ENCODE measurements at places on chromosomes 13 and 19.

GRCh38 chr13:113329656-113330312 is 32.7 kb downstream of the LAMP1 start:
- DNase-seq, result no peak

GRCh38 chr19:11463391-11463790 is 17.5 kb downstream of the ELAVL3 start:
- peak; percentile 24 for DNase-seq

GRCh38 chr13:105625691-105626090 is 909.8 kb downstream of the EFNB2 start:
- no peak for DNase-seq

DNA sequence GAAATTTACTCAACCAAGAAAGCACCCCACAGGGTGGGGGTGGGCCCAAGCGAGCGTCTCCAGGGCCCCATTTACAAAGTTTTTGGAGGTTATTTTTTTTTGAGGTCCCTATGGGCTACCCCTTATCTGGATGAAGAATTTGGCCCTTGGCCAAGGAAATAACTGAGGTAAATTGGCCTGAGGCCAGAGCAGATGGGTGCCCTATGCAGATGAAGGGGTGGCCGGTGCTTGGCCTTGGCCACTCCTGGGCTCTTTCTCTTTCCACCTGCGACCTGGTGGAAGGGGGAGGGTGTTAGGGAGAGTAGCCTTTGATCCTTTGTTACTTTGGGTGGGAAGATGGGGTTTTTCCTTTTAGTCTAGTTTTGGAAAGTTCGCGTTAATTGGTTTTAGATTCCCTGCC is 15.5 kb downstream of the ZNF701 start:
- DNase-seq, result no peak

- DNase-seq, result no peak
Measured at GRCh38 chr19:42022616-42023015, 28.6 kb upstream of the ATP1A3 start.

DNA sequence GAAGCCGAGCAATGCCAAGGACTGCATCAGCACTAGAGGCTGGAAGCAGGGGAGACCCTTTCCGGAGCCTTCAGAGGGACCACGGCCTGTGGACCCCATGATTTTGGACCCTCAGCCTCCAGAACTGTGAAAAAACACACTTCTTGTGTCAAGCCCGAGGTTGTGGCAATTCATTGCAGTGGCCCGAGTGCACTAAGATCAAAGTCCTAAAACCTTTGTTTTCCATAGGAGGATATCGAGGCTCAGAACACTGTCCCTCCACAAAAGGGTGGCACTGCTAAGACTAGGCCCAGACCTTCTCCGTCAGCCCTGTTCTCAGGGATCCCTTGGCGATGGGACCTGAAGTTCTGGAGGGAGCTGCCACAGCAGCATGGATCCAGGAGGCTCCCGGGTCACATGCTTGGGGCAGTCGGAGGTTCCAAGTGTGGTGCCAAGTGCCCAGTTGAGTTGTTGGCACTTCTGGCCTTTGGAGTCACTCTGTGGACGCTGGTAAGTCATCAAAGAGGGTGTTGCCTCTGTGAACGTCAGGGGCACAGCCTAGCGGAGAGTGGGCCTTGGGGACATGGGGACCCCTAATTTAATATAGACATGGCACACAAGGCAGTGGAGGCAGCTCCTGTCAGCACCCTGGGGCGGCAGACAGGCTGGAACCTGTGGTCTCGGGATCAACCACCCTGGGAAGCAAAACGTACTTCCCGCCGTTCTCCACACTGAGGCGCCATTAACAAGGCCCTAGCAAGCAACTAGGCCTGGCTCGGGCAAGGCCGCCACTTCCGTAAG is 199.2 kb downstream of the COL4A1 start:
- no peak for DNase-seq

- peak; percentile 7 for DNase-seq
Measured at GRCh38 chr13:32381539-32381938, 46.4 kb downstream of the N4BP2L1 start.

- DNase-seq, result no peak
Measured at GRCh38 chr13:38141792-38142191, 207.9 kb upstream of the UFM1 start.
